IPS-NIHi11 (cell line): ENCODE measurements at places on chromosomes 7 and 10.
A peak's percentile ranks its signal among the peaks of the same experiment; 100 is the strongest.

DNA sequence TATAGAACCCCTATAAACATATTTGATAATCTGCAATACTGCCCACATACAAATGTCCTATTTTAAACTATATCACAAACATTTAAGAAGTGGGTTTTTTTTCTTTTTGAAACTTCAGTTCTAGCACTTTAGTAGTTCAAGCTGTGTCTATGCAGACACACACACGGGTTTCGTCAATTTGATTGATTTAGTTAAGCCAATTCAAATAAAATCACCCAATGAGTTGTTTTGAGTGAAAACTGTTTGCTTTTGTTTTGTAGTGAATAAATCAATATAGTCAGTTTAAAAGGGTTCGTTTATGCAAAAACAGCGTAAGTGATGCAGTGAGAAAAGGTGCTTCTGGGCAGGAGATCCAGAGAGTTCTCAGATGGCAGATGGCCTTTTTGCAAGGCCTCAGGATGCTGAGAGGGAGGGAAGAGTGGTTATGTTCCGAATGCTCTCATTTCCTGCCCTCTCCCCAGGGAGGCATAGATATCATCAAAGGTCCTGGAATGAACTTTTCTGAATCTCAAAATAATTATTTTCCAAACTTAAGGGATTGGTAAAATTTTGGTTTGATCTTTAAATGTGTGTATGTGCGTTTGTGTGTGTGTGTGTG, 102.7 kb downstream of the AGMO start:
- no peak for DNase-seq

- no peak for DNase-seq
Observed at GRCh38 chr10:109178591-109178990, 744.7 kb downstream of the XPNPEP1 start.

DNA sequence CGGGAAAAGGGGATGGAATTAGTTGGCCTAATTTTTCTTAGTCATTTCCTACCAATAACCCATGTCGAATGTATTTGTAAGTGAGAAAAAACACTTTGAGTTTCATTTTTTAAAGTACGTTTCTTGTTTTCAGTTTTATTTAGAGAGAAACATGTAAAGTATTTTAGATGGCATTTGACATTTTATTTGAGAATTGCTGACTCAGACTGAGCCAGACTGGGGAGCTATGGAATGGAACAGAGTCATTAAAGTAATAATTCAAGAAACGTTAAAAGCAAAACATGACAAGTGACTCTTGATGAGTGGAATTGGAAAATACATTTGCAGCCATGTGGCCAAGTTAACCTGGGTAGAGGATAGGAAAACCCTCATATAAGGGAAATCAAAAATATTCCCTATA, 286.1 kb upstream of the NPSR1 start:
- DNase-seq, result no peak

DNA sequence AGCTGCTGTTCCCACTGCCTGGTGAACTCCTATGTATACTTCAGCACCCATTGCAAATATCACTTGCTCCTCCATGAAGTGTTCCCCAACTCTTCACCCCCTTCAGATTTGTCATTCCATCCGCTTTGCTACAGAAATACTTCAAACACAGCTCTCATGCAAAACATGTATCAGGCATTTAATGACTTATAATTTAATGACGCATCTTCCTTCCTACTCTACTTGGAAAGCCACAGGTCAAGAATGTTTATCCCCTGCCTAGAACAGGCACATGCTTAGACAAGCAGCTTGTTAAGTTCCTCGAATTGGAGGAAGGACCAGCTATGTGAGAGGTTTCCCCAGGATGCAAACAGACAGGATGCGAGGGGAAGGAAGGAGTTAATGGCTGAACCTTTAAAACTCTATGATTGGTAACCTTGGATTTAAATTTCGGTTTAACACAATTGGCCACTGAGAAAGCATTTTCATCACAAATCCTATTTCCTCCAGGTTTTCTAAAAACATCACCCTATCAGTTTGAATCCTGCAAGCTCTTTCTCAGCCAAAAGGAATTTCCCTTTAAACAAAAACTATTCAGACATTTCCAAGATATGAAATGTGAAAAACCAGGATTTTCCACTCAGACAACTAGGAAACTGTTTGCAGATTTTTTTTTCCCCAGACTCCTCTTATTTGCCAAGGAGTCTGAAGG, 11.5 kb downstream of the CREB3L2 start:
- DNase-seq, result no peak

GRCh38 chr7:150431839-150432658, 18.4 kb upstream of the GIMAP8 start:
- no peak for DNase-seq

- DNase-seq, result no peak
Observed at GRCh38 chr7:17037356-17037755, 155.6 kb upstream of the AGR3 start.

GRCh38 chr10:124997771-124998623, 56.1 kb downstream of the ZRANB1 start:
- no peak for DNase-seq

GRCh38 chr7:110522761-110523200, 568.1 kb upstream of the LRRN3 start:
- DNase-seq, result no peak

GRCh38 chr10:3648170-3648569, 136.8 kb downstream of the KLF6 start:
- no peak for DNase-seq

GRCh38 chr10:125983656-125984055, 87.3 kb downstream of the FANK1 start:
- no peak for DNase-seq

- DNase-seq, result no peak
Observed at GRCh38 chr7:29888006-29888405, 81.7 kb downstream of the WIPF3 start.

GRCh38 chr10:19788075-19788686, 28.1 kb upstream of the PLXDC2 start:
- peak; percentile 29 for DNase-seq

GRCh38 chr10:17307123-17307522, 79.1 kb downstream of the VIM start:
- DNase-seq, result no peak

- peak; percentile 42 for DNase-seq
Observed at GRCh38 chr10:92290076-92290836, 622 bp downstream of the CPEB3 start.

- DNase-seq, result peak; percentile 82
Observed at GRCh38 chr7:98753989-98754479, 115.8 kb downstream of the TMEM130 start.

GRCh38 chr7:119999738-120000475, 273.1 kb upstream of the KCND2 start:
- no peak for DNase-seq

GRCh38 chr7:41190581-41190980, 512.3 kb downstream of the INHBA start:
- DNase-seq, result no peak

- peak; percentile 67 for DNase-seq
Observed at GRCh38 chr7:23938937-23939552, 229.0 kb downstream of the STK31 start.

DNA sequence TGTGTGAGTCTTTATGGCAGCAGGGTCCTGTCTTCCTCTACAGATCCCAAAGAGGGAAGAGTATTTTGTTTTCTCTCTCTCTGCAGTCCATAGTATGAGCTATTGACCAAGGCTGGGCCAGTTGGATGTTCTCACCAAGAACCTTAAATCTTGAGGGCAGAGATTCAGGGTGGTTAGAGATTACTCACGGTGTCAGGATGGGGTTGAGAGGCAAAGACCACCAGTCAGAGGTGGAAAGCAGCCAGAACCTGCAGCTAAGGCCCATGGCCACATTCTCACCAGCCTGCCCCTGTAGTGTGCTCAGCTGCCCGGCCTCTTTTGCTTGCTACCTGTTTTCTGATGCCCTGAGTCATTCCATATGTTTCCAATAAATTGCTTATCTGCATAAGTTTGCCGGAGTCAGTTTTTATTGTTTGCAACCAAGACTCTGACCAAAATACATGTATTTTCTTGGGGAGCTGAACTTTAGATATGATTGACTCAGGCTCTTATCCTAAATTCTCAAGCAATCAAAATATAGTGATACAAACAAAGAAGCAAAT, 67.0 kb downstream of the MAP3K8 start:
- no peak for DNase-seq

DNA sequence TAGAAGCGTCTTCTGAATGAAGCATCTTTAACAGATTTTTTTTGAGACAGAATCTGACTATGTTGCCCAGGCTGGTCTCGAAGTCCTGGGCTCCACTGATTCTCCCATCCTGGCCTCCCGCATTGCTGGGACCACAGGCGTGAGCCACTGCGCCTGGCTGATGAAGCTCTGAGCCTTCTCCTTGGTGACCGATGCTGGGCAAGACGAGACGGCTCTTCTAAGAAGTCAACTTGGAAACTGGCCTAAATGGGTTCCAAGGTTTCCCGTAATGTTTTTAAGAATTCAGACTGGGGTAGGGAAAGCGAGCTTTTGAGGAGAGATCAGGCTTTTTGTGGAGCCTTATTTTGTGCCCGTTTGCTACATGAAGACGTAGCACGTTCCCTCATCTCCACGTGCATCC, 224.5 kb downstream of the ZMYND11 start:
- no peak for DNase-seq

DNA sequence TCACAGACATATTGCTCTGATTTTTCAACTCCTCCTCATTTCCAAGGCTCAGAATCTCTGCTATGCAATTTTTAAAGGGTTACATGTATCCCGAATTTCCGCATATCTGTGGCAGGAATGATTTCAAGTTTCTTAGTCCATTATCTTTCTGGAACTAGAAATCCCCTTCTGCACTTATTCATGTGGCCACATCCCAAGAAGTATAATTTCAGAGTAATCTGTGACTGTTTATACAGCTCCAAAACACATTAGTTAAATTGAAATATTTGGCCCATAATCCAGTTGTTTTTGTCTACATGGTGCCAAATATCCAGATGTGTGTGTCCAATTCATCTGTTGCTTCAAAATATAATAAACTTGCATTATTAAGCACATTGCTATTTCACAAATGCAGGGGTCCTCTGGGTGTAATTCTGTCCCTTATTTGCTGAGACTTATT, 271.2 kb downstream of the ARHGAP12 start:
- DNase-seq, result no peak

DNA sequence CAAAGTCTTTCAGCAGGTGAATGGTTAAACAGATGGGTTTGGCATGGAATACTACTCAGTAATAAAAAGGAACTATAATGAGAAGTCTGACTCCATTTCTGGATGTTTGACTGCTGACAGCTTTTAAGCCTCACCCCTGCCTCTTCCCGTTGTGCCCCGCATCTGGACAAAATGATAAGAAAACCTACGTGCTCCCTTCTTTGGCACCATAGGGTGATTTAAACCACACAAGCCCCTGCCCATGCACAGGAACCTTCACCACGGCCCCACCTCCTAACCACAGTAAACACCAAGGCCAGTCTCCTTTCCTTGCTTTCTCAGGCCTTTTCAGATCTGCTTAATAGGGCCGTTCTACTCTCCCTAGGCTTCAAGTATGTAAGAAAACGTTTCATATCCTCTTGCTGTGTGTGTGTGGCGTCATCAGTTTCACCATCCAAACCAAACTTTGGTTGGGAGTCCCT, 47.1 kb upstream of the UBN2 start:
- no peak for DNase-seq

DNA sequence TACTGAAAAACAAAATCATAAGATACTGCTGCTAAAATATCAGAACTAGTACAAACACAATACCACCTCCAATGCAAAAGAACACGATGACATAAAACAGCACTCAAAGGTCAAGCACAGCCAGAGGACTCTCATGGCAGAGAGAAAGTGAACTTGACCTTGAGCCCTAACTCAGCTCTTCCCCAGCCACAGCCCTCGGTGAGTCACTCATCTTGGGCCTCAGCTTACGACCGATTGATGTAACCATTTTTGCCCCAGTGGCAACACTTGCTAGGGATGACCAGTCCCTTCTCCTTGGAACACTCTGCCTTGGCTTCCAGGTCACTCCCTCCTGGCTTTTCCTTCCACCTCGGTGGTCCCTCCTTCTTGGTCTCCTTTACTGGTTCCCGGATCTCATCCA, 77.8 kb downstream of the JAZF1 start:
- DNase-seq, result no peak

- no peak for DNase-seq
Observed at GRCh38 chr10:132566892-132567291, 29.3 kb downstream of the INPP5A start.

DNA sequence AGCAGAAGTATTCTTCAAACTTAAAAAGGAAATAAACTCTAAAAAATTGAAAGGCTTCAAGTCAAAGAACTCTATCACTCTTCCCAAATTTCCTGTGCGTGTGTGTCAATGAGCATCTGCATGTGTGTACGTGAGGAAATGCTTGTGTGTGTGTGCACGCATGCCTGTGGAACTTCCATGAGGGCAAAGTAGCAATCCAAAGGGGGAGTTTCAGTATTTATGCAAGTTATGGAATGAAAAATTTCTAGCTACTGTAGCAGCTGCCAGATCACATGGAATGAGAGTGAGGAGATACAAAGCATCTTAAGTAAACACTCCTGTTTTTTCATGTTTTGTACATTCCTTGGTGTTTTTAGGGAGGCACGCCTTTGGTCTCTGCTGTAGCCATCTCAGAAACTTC, 152.6 kb downstream of the RAPGEF5 start:
- no peak for DNase-seq

DNA sequence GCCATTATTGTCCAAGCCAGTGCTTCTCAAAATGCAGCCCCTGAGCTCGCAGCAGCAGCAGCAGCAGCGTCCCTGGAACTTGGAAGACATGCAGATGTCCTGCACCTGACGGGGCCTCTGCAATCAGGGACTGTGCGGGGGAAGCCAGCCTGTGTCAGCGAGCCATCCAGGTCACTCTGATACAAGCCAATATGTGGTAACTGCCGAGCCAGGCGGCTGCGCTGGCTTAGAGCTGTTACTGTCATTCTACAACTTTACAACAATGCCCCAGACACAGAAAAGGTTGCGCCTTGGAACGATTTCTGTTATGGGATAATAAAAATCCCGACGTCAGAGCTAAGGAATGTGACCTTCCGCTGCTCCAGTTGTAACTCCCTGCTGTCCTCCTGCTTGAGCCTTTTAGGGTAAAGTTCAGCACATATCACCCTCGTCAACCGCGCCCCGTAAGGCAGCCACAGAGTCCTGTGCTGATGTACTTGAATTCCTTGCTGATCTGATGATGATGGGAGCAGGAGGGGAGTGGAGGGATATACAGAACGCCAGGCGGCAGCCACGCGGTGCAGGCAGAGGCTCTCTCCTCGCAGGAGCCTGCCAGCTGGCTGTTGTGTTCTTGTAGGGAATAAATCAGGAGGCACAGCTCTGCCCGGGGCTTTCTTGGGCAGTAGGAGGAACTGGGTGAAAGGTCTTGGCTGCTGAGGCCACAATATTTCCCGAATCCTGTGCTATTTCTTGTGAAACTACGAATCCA, 20.0 kb upstream of the CRYGN start:
- DNase-seq, result peak; percentile 58
